Stimulated activated CD4-positive, alpha-beta T cell treated with anti-CD3 and anti-CD28 coated beads, TNF-alpha, amount 100 ng/mL, for 24 hours (primary cell): ENCODE measurements at places on chromosomes 1 and 21.

DNA sequence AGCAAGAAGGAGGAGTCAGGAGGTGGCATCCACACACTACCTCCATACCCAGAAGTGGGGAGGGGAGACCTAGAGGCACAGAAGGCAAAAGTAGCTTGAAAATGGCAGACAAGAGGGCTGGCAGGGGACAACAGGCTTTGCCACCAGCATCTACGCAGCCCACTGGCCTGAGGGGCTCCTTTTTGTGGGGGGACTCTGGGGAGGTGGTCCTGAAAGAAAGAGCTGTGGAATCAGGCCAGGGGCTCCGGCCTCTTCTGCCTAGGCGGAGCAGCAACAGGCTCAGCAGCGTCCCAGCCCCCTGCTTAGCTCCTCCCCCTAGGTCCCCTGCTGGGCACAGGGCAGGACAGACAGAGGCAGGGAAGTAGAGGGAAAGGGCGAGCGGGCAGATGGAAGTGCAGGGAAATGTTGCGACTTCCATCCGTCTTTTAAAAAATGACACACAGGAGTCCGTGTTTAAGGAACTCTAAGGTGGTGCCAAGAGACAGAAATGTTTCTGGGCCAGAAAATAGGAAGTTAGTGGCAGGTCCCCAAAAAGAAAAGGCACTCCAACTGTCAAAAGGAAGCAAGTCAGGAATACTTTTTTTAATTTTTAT, 10.0 kb upstream of the LEFTY2 start:
- no peak for DNase-seq

DNA sequence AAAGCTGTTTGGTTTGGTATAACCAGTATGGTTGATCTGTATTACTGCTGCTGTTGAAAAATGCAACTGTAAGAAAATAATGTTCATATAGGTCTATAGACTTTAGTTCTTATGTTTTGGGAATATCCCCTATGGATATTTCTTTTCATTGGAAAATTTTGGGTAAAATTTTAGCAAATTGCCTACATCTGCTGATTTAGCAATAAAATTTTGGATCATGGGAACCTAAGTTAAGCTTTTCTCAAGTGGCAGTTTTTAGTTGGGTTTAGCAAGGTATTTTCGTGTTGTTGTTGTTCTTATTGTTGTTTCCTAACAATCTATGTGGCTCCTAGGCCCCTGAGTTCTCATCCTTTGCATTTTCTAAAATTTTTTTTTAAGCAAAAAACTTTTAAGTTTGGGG, 167.1 kb downstream of the PHTF1 start:
- no peak for DNase-seq

DNA sequence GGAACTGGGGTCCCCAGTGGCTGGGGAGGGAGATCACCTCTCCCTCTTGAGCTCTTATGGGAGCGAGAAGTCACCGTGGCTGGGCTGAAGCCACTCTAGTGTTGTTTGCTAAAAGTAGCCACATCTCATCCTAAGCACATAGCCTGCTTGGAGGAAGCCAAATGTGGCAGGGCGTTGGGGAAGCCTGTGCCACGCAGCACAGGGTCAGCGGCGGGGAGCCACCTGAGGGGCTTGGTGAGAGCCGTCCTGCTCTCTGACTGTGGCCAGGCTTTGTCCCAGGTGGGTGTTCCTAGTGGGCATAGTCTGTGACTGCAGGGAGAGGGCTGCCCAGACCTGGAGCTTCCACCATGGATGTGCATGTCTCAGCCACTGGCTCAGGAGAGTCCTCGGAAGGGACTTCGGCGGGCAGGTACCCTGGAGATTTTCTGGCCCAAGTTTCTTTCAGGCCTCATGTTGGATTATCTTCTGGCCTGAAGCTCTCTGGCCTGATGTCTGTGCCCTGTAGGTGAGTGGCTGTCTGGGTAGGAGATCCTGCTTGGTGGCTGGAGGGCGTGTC, 38.9 kb downstream of the MORN1 start:
- DNase-seq = no peak

DNA sequence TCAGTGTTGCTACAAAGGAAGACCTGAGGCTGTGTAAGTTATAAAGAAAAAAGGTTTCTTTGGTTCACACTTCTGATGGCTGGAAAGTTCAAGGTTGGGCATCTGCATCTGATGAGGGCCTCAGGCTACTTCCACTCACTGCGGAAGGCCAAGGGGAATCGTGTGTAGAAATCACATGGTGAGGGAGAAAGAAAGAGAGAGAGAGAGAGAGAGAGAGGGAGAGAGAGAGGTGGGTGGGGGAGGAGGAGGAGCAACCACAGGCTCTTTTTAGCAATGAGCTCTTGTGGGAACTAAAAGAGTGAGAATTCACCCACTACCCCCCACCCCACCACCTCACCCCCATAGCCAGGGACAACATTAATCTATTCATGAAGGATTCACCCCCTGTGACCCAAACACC, 59.9 kb downstream of the CLSTN1 start:
- DNase-seq = no peak
